Fibroblast of villous mesenchyme (primary cell): ENCODE measurements at places on chromosomes 13 and 19. TPM values are rescaled to one million over a fixed set of nuclear protein-coding genes. Genes with fewer than 3 reads are reported as not detected.

DNA sequence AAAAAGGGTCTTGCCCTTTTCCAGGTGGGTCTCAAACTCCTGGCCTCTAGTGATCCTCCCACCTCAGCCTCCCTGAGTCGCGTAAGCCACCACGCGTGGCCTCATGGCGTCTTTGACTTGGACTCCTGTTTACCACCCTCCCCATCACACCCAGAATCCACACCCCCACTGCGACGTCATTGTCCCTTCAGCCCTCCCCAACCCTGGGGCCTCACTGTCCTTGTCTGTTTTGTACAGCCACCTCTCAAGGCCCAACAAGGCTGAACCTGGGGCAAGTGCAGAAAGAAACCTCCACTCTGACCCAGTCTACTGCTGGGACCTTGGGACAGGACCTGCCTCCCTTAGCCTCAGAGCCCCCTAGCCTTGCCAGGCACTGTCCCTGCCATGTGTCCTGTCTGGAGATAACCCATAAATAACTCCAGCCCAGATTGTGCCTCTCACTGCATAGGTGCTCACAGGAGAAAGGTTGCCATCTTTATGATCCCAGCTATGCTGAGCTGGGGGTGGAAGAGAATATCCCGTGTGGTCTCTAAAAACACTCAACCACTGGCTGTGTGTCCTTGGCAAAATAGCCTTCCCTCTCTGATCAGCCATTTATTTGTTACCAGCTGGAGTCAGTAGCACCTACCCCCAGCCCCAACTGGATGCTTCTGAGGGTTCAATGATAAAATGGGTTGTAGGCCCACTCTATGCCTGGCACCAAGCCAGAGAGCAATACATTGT is 1.8 kb upstream of the IFI30 start:
- no peak for DNase-seq

DNA sequence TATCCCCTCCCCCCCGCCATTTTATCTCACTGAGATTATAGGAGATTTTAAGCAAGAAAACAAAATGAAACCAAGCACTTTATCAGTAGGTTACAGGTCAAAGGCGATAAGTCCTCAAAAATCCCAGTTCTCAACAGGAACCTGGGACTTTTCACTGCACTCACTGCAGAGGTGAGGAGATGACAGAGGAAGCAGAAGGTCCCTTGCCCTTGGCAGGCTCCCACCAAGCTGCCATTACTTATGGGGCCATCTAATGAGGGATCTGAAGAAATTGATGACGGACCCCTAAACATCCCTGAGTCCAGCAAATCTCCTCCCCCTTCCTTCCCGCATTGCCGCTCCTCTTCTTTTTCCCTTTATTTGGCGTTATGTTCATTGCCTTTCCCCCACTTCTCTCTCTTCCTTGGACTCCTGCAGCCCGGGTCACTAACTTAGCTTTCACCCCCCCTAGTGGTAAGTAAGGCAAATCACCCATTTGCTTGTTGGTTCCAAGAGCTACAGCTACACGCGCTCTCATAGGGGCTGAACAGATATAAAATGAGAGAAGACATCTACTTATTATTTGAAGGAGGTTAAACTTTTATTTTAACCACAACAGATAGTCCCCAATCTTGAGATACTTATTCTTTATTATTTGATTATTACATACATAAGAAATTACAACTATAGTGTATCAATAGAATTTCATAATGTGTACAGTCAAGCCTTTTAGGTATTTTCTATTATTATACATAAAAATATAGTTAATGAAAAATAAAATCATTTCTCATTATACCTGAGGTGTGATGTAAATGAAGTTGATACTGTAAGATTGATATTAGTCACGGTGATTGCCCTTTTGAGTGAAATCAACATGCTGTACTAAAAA is 52.0 kb upstream of the ARGLU1 start:
- peak; percentile 72 for DNase-seq

- DNase-seq = no peak
Measured at GRCh38 chr13:39249982-39250381, 211.7 kb downstream of the NHLRC3 start.

The RDH13 gene
- total RNA-seq = 9.0 and 9.1 TPM in 2 replicates

The NDFIP2 gene
- total RNA-seq = 60.6 and 131 TPM in 2 replicates
